ENCODE measurements at places on chromosomes 16 and 17. TPM values are rescaled to one million over a fixed set of nuclear protein-coding genes. Genes with fewer than 3 reads are reported as not detected.

CES5A gene
- total RNA-seq, result not detected

COPZ2 gene
- 12.3 TPM for total RNA-seq

IKZF3 gene
- total RNA-seq, result not detected

KCNG4 gene
- total RNA-seq, result not detected
